ENCODE measurements at places on chromosomes 4 and X.

GRCh38 chrX:109830704-109831206, 97.7 kb upstream of the ACSL4 start:
- no peak for DNase-seq

DNA sequence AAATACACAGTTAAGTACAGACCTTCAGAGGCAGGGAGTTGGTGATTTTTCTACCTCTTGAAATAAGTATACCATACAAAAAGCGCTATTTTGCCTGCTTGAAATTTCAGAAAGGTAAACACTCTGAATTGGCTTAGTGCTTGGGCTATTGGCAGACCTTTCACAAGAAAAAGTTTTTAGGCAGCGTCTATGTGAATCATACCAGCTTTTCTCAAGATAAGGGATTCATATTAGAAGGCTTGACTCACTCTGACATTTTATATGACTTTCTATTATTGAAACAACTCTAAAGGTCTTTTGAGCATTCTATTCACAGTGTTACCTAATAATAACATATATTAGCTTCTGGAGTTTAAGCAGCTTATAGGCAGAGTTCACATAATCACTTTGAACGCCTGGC, 286.4 kb upstream of the FAT1 start:
- DNase-seq = no peak

DNA sequence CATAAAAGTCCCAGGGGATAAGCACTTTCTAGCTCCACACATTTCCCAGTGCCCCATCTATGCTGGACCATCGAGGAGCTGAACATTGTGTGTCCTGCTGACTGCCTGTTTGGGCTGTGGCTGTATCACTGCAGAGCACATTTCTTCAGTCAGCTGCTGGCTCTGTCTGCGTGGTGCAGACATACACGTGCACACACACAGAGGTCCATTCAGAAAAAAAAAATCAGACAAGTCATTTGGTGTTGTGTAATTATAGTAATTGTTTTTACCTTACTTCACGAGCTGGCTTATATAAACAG, 1.1 kb upstream of the PDLIM3 start:
- DNase-seq = no peak

DNA sequence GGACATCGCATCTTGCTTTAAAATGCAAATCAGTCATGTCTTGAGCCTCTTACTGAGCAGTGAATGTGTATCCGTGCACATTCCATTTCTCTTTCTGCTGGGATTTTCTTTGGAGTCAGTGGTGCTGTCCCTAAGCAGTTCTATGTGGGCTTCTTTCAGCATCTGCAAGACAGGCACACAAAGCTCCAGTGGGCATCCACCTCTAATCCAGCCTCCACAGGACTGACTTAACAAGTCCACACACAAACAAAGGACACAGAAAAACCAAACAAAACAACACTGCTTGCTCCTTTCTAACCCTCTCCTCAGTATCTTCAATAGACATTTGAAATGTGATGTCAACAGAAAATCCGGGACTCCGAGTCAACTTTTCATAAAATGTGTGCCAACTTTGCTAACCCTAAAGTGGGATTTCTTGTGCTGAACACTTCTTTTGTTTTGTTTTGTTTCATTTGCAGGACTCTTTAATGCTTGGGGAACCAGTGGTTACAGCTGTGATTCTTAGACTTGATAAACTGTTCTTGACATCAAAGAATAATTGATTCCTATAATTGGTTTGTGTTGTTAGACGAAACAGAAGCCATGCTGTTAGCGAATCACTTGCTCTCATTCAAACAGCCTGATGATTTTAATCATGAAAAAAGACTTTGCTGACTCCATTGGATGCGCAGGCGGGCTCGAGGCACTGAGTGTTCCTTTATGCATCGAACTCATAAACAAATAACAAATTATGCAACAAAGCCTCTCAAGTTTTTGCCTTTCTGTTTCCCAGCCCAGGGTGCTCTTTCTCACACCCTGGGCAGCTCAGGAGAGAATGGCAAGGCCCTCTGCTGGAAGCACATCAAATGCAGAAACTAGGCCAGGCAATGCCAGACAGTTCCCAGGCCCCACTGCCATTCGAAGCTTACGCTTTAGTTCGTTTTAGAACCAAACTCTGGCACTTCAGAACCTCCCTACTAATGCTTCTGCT, 20.1 kb downstream of the ETNPPL start:
- no peak for DNase-seq

- DNase-seq = no peak
Measured at GRCh38 chr4:128835498-128836222, 26.2 kb downstream of the JADE1 start.

DNA sequence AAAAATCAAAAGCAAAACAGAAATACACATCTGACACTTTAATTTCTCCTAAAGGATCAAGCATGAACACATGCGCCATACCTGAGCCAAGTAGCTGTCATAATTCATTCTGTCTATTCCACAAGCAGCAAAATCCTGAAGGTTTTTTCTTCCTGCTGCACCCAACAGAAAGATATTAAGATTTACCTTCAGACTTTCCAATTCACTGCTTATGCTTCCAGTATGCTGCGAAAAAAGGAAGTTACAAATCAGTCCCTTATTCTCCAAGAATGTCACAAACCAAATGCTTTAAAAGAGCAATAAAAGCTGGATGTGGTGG, 29.2 kb upstream of the FGFBP2 start:
- DNase-seq = no peak

DNA sequence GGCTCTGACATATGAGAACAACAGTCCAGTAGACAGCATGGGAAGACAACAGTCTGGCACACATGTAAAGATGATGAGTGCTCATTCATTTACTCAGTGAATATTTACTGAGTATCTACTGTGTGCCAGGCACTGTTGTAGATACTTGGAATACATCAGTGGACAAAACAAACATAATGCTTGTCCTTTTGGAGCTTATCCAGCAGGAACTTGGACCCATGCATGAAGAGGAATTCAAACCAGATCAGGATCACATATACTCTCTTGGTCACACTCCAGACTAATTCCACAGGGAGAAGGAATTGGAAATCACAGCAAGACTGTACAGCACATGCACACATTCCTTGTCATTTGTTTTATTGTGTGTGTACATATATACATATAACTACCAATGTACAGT, 217.6 kb upstream of the TTC29 start:
- no peak for DNase-seq

- no peak for DNase-seq
Measured at GRCh38 chr4:74682567-74683359, 111.6 kb downstream of the BTC start.

- DNase-seq = no peak
Measured at GRCh38 chr4:118888666-118889311, at the start of gene SYNPO2. Gene SYNPO2, plus strand, starts transcription at chr4:118888854. Its CDS starts 183 bp downstream, at chr4:118889037.

GRCh38 chr4:112865443-112865842, 184.0 kb upstream of the ANK2 start:
- no peak for DNase-seq

DNA sequence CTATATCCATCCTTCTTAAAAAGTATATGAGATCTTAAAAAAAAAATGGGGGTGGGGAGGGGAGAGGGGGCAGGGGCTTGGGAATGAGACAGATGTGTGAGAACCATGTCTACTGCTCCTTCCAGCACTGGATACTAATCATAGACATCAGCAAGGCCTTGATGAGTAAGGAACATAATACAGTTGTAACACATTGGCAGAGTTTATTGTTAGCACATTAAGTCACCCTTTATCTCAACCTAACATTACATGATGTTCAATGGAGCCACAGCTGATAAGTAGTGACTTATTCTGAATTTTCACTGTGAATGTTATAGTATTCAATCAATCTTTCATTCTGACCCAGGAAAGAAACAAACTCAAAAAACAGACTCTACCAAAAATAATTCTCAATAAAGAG, 47.3 kb upstream of the KCNE5 start:
- DNase-seq = no peak

DNA sequence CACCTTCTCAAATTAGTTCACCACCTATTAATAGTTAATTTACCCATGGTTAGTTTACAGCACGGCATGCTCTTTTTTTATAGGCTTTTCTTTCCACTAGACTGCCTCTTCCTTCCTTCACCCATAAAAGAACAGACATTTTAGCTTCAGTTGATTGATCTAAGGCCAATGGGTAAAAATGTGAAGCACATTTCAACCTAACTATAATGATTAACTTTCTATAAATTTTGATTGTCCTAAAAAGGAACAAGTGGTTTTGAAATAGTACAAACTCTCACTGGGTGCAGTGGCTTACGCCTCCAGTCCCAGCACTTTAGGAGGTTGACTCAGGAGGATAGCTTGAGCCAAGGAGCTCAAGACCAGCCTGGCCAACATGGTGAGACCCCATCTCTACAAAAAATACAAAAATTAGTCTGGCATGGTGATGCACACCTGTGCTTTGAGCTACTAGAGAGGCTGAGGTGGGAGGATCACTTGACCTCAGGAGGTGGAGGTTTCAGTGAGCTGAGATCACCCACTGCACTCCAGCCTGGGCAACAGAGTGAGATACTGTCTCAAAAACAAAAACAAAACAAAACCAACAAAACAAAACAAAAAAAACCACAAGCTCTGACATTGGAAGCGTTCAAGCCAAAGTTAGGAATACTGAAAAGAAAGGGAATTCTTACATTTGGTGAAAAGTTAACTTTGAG, 89.9 kb upstream of the FAT1 start:
- DNase-seq = no peak

GRCh38 chrX:38216642-38217041, 4.0 kb downstream of the SRPX start:
- DNase-seq = no peak

GRCh38 chr4:78079726-78080430, 22.8 kb downstream of the FRAS1 start:
- DNase-seq = no peak
